Activated T-cell treated with anti-CD3 and anti-CD28 coated beads, Interleukin-2, amount 50 U/mL, for 72 hours (primary cell): ENCODE measurements at places on chromosomes 12 and 14. TPM values are rescaled to one million over a fixed set of nuclear protein-coding genes. Genes with fewer than 3 reads are reported as not detected.

The ST8SIA1 gene
- total RNA-seq: 8.7 TPM

The PRB2 gene
- not detected for total RNA-seq

The JAG2 gene
- total RNA-seq: 3.1 TPM

The IFNG-AS1 gene
- total RNA-seq: not detected

The RBP5 gene
- not detected for total RNA-seq

The NRDE2 gene
- 26.4 TPM for total RNA-seq

The TRHDE gene
- not detected for total RNA-seq

The RDH16 gene
- 1.5 TPM for total RNA-seq

The HOXC6 gene
- total RNA-seq: not detected
